ENCODE measurements at places on chromosomes 2 and 18.

DNA sequence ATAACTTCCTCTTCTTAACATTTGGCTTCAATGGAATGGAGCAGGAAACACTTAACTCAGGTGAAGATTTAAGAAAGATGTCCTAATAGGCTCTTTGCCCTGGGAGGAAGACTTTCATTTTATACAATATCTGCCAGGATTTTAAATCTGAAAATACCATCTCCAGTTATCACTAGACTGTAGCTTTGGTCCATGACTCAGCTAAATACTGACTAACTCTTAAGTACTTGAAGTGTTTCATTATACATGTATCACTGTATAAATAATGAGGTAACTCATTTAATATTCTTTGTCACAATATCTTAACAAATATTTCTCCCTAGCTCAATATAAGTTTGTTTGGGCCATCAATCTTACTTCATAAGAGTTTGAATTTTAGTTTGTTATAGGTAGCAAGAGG, 34.7 kb downstream of the RBKS start:
- DNase-seq = no peak

DNA sequence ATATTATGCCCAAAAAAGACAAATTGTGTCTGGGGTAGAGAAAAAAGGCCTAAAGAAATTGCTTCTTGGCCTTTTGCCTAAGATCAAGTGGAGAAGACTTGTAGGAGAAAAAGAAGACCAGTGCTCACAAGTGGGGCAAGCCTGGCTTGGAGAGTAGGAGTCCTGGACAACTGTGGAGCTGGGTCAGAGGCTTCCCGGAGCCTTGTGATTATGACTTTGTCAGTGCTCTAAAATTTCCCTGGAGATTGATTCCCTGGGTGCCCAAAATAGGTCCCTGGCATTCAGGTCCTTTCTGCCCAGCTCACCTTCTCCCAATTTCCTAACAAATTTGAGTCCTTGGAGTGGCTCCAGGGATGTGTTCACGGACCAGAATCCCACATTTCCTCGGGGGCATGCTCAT, 787 bp upstream of the TRIM54 start:
- DNase-seq = no peak

DNA sequence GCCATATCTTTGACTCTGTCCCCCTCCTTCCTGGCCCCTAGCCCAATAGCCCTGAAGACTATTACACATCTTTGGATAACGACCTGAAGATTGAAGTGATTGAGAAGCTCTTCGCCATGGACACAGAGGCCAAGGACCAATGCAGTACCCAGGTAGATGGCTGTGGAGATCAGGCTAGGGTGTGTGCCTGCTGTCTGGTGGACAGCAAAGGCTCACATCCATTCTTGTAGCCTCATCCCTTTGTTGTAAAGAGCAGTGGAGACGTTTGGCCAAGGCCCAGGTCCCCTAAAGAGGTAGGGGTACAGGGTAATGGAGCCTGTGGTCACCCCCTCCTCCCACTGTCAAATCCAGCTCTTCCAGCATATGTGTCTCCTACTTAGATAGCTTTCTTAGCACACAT, 81.4 kb downstream of the EPAS1 start:
- no peak for DNase-seq

DNA sequence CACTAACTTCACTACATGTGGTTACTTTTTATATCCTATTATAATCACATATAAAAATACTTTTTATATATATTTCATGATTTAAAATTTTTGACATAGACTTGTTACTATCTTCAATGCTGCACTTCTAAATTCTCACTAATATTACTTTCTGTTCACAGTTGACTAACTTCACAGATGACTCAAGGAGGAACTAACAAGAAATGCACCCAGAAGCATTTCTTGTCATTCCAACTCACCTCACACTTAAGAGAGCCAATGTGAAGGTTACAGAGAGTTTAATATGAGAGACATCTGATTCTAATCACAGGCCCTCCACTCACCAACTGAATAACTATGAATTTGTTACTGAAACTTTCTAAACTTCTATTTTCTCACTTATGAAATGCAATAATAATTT, 399.8 kb upstream of the SLC8A1 start:
- DNase-seq = no peak

DNA sequence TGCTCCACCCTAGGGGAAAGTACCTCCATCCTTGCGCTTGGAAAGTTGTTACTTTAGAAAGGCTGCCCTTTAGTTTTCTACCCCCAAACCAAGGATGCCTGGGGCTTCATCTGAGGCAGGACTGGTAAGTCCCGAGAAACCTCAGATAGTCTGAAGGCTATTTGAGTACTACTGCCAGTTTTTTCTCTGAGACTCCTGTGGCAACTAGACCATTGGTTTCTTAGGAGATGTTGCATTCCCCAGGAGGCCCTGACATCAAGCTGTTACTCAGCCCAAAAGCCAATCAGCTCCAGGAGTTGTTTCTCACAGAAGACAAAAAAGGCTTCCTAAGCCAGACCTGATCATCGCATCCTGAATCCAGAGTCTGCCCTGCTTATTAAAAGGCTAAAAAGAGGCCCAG, 67.2 kb downstream of the COLEC12 start:
- no peak for DNase-seq

DNA sequence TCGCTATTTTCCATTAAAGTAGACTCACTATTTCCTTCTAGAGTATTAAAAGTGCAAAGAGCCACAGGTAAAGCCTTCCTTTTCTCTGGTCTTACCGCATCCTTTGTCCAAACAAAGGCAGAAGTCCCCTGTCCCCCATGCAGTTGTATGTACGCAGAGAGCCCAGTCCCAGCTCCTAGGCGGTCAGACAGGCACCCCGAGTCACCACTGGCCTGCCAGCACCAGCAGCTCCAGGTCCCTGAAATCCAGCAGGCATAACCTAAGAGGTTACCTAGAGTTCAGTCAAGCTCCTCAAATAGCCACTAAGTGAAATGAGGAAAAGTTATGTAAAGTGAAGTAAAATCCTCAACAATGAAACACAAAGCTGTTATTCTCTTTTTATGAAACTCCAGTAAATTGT, 60.4 kb upstream of the TWIST2 start:
- no peak for DNase-seq

DNA sequence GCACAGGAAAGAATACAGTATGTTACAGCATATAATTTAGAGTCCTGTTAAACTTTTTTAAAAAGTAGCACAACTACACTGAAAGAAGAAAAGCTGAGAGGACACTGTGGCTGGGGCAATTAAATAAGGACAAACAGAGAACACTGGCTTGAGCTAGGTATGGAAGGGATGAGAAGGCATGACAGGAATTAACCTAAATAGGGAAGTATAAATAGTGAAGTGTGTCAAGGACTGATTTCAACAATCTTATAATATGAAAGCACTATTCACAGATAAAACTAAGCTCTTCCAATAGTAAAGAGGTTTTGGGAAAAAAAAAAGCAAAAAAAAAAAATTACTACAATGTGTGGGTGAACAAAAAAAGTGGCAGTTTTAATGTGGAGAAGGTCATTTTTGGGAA, 45.5 kb downstream of the PPP3R1 start:
- no peak for DNase-seq

DNA sequence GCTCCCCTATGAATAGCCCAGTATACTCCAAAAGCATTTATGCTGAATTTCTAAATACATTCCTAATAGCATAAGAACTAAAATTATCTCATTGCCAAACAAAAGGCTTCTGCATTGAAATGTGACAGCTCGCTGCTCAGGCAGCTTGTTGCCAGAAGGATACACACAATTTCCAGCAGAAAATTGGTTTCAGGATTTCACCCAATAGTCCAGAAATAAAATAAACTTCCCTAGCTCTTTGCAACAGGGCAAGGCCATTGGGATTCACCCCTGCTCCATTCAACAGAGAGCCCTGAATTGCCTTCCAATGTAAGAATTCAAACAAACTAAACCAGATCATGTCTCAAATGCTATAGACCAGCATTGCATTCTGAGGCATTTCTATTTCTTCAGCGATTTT, 70.7 kb downstream of the RBM43 start:
- DNase-seq = no peak

DNA sequence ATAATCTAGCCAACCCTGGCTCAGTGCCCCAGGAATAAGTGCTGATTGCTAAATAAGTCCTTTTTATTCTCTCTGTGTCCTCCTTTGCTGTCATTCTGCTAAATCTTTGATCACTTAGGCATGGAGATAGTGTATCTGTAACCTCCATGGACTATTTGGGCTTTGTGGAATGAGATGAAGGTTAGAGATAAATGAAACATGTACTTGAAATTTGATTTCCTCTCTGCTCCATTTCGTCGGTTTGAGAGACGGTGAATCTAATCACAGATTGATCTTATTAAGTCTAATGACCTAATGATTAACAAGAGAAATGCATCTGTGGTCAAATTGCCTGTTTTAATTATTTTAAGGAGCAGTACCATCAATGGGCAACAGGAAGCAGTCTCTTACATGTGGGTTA, 159.2 kb downstream of the RIT2 start:
- no peak for DNase-seq

- no peak for DNase-seq
Observed at GRCh38 chr18:48803518-48803917, 147.2 kb downstream of the SMAD7 start.

DNA sequence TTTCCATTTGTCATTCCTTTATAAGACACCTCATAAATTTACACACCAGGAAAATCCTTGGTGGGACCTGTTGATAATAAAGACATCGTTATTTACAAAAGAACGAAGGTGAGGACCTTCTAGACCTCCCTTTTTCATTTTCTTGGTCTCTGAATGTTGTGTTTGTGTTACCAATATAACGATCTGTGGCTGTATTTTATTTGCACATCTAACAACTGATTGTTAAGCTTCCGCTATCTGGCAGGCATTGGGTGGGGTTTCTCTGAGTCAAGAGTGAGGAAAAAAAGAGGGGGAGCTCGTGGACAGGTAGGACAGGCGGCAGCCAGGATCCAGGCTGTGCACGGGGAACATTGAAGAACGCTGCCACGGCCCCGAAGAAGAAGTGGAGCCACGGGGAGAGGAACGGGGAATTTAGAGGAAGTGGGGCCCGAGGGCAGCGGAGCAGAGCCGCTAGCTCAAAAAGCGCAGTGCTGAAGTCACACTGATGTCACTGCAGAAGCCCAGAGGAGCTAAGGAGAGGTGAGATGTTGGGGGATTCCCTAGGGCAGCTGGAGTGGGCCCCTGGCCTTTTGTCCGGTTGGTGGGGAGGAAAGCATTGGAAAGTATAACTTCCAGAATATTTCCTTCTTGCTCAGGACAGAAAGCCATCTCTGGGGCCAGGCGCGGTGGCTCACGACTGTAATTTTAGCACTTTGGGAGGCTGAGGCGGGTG, 20.9 kb upstream of the DNMT3A start:
- DNase-seq = no peak

- DNase-seq = no peak
Observed at GRCh38 chr2:96520231-96520630, 15.1 kb upstream of the NEURL3 start.

- DNase-seq = no peak
Observed at GRCh38 chr2:109607766-109608165, 6.0 kb downstream of the SEPTIN10 start.

GRCh38 chr2:109129356-109129920, 433 bp downstream of the SH3RF3 start:
- DNase-seq = no peak

DNA sequence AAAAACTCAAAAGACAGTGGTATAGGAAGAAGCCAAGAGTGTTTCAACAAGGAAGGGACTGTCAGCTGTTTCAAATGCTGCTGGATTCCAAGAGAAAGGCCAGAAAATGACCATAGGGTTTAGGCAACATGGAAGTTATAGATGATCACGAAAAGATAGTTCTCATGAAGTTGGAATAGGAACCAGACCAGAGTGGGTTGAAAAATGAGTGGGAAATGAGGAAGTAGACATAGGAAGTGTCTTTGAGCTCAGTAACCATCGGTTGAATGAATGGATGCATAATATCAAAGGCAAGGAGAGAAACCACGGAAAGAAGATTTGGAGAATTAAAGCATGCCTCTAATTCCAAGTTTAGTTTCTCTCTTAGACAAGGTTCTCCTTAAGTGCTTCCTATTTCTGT, 1.3 kb downstream of the NCAPH start:
- no peak for DNase-seq

GRCh38 chr18:58541146-58541788, 87.6 kb downstream of the ALPK2 start:
- DNase-seq = no peak

- no peak for DNase-seq
Observed at GRCh38 chr2:46770622-46771021, 145.0 kb downstream of the MCFD2 start.

- DNase-seq = no peak
Observed at GRCh38 chr18:9982711-9983110, 68.9 kb downstream of the VAPA start.

GRCh38 chr2:216698293-216698692, 2.9 kb upstream of the IGFBP5 start:
- no peak for DNase-seq

DNA sequence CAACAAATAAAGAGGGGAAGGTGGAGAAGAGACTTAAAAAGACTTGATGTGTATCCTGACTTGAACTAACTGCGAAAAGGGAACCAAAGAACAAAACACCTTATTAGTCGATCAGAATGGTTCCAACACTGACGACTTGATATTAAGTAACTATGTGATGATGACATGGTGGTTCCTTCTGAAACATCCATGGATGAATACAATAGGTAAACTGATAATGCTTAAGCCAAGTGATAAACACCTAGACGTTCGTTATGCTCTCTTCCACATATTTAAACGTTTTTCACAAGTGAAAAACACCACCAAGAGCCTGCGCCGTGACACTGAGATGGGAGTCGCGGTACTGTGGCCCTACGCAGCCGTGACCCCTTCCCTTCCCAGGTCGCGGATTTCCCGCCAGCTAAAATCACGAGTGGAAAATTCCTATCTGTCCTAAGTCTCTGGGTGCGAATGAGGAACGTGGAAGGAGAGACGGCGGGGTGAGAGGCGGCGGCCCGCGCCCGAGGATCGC, 797 bp downstream of the TTC32 start:
- no peak for DNase-seq

DNA sequence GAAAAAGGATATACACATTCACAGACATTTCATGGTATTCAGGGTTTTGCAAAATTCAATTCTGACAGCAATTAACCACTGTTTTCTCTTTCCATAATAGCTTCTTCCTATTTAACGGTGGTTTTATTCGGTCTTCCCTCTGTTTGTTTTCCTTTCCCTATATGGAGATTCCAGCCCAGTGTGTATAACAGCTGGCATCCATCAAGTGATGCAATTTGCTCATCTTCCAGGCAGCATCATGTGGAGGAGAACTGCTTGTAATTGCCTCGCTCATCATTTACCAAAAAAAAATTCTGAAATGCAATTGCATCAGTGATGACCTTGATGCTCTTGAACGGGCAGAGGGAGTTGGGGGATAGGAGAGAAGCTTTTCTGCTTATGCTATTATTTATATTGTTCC, 165.9 kb upstream of the PGAP1 start:
- no peak for DNase-seq

DNA sequence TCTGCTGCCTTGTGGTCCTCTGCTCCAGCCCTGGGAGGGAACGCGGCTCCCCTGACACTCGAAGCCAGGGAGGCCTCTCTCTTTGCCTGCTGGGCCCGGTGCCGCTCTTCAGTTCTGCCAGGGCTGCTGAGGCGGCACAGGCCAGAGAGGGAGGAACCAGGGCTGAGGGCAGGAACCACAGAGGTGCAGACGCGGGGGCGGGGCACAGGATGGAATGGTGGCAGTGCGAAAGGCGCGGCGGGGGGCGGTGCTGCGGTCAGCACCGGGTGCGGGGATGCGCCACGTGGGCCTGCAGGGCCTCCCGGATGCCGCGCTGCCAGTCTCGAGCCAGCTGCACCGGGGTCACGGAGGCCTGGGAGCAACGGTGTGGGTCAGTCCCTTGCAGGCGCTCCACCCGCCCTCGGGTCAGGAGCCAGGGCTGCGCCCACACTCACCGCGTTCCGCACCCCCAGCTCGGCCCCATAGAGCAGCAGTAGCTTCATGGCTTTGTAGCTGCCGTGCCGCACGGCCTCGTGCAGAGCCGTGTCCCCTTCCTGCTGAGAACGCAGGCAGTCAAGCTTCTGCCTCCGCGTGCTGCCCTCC, 4.4 kb downstream of the ANKRD23 start:
- no peak for DNase-seq
